ENCODE measurements at places on chromosomes 16 and 17.

GRCh38 chr17:49821466-49821865 is 26.4 kb downstream of the TAC4 start:
- DNase-seq, result no peak

DNA sequence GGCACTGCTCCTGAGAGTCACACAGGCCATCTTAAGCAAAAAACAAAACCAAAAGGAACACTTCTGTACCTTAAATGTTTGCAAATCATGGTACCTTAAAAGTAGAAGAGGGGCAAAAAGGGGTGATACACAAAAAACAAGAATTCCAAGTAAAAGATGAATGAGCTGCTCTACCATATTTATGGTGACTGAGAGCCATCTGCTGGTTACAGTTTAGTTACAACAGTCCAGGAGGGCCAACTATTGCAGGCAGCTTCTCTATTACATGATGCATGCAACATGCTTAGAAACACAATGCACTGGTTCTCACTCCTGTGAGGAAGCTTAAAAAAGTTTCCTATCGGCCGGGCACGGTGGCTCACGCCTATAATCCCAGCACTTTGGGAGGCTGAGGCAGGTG is 53.5 kb downstream of the STX8 start:
- DNase-seq, result no peak

DNA sequence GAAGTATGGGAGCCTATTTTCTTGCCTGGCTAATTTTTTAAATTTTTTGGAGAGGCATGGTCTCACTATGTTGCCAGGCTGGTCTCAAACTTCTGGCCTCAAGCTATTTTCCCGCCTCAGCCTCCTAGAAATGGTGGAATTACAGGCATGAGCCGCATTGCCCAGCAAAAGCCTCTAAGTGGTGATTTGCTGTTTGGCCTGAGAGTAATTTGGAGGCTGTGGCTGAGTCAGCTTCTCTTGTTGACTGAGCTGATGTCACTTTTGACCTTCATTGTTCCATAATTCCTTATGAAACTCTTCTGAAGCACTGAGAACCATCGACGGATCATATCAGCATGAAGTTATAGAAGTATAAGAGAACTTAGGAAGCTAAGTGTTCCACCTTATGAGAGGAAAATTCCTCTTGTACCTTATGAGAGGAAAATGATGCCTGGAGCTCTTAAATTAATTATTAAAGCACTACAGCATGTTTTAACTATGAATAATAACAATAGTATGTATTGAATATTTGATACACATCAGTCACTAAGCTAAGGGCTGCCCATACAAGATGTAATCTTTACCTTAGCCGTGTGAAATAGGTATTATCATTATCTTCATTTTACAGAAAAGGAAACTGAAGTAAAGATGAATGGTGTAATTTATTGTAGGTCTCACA is 220.8 kb upstream of the MON1B start:
- DNase-seq, result no peak

DNA sequence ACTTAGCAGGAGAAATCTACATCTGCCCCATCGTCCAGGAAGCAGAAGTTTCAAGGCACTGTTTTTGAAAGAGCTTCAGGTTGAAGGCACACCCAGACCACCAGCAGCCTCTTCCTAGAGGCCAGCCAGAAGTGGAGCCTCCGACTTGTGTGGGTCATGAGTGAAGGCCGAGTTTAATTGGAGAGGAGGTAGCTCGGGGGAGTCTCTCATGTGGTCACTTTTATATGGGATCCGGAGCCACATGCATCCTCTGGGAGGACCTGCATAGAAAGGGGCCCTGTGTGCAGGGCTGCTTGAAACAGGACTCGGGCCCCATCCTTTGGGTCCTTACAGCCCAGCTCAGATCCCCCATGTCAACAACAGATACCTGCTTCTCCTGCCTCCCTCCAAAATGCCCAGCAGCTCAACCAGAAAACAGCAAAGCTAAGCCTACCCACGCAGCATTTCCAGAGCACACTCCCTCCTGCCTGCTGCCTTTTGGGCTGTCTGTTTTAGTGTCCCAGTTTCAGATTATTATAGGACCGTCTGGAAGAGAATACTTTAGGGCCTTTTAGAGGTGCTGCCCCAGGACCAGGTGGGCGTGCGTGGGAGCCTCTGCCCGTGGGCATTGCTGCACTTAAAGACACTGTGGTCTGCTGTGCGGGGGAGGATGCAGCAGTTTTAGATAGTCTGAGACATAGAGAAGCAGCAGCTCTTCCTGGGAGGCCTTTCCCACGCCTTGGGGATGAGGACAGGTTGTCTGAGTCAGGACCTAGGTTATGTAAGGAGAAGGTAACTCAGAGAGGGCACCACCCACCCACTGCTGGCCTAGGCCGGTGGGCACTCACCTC is 29.5 kb downstream of the MPRIP start:
- no peak for DNase-seq

GRCh38 chr16:73298562-73298961 is 250.6 kb upstream of the ZFHX3 start:
- DNase-seq, result no peak

- no peak for DNase-seq
Observed at GRCh38 chr16:4057439-4057877, 58.8 kb downstream of the ADCY9 start.

GRCh38 chr17:17851103-17852002 is 14.6 kb upstream of the SREBF1 start:
- DNase-seq, result no peak

GRCh38 chr16:30488764-30489605 is 16.4 kb downstream of the ITGAL start:
- DNase-seq, result no peak

- DNase-seq, result no peak
Observed at GRCh38 chr17:3918372-3919122, 2.3 kb upstream of the P2RX1 start.

DNA sequence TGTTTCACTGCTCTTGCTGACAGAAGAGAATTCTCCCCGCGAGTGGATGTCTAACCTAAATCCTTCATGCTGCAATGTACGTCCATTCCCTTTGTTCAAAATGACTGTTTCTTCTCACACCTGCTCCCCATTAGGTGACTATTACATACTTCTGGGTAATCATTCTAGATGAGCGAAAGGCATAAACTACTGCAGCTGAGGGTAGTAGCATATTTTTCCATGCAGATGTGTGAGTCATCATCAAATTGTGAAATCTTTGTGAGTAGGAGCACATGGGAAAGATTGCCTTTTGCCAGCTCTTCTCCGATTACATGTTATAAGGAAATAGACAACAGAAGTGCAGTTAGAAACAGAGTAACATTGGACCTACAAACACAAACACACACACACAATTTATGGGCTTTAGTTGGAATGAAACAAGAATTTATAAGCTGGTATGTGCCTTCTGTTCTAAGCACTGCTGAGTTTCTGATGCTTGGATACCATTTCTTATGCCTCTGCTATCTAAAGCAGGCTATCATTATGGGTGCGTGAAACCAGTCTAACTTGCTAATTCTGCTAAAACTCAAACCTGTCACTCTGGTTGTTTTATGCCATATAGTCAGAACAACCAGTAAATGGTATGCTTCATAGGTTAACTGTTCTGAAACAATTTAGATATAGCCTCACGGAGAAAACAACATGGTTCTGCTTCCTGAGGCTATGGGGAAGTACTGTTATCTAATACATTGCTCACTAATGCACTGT is 346.9 kb upstream of the PSMD7 start:
- no peak for DNase-seq

GRCh38 chr17:39963829-39964228 is 1.0 kb downstream of the GSDMA start:
- DNase-seq, result no peak

DNA sequence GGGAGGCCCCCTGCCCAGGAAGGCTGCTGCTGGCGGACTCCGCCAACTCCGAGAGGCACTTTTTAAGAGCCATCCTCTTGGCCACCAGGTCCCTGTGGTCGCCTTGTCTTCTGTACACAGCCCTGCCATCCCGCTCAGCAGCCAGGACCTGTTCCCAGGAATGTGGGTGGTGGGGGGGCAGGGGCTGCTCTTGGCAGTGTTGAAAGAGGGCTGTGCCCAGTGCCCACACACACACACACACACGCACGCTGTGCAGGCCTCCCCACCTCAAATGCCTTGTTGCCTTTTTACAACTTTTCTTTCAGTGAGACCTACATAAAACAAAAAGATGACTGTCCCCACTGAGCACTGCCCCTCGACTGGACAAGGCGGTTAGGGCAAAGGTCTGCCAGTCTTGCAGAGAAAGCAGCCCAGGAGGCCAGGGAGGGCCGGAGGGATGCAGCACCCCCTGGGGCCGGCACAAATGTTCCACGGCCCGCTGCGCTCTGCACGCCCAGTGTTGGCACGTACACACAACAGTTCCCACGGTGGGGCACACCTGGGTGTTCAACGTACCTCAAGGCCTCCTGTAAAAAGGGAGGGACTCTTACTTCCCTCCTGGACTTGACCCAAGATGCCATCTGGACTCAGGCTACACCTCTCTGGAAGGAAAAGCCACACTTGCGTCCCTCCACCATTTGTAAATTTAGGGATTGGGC is 18.5 kb upstream of the PITPNA start:
- DNase-seq, result no peak

DNA sequence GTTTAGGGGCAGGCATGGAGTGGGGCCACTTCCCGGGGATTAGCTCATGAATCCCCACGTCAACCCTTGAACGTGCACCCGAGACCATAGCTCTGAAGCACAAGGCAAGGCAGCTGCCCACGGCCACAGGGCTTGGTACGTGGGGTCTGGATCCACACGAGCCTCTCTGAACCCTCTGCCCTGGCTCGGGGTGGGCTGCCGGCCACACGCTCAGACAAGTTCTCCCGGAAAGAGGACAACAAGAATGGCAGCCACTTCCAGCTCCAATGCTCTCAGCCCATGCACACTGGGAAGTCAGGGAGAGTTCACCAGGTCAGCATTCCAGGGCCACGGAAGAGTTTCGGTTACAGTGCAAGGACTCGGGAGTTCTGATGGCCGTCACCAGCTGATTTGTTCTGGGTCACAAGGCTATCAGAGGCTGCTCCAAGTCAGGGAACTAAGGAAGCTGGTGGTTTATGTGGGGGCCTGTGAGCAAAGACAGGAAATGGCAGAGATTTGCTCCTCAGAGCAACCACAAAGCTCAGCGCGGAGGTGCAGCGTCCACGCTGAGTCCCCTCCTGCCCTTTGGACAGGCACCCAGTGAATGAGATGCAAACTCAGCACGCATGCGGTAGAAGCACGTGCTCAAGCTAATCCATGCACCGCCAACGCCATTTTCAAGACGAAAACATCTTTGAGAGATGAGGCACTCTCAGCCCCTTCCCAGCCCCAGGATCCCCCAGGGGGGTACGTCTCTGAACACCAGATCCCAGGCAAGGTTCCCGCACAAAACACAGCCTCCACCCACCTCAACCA is 356.4 kb downstream of the FOXL1 start:
- no peak for DNase-seq

GRCh38 chr17:73191443-73192205 is 1.2 kb upstream of the COG1 start:
- no peak for DNase-seq

- no peak for DNase-seq
Observed at GRCh38 chr16:27628241-27628942, 78.4 kb downstream of the KATNIP start.

DNA sequence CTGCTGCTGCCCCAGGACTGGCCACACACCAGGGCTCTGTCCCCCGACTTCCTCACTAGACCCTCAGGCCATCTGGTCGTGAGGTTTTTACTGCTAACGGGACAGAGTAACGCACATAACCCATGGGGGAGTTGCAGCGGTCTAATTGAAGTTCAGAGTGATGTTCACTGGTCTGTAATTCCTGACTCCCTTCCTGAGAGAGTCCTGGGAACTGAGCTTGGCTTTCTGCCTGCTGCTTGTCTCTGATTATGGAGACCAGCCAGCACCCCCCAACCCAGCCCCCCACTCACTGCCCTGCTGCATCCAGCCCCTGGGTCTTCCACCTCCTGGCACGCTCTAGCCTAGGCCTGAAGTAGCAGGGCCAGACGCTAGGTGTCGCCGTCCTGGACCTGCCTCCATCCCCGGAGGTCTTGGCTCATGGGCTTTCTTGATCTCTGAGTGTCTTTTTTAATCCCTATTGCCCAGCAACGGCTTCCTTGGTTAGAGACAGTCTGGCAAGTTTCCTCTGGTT is 192.9 kb downstream of the CCDC182 start:
- DNase-seq, result no peak

DNA sequence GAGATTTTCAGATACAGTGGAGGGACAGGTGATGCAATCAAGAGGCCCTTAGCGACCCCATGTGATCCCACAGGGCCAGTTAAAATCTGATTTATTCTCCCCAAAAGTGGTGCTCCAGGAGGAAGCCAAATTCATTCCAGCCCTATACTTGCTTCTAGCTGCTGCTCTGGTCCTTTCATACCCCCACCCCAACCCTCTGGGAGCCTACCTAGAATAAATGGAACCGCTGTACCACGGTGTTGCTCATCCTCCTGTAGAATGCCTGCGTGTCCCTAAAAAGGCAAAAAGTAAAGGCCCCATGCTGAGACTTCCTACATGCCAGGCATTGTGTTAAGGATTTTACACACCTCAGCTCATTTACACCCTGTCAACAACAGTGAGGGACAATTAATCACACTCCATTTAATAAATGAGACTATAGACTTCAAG is 2.0 kb upstream of the RASL10B start:
- DNase-seq, result no peak

DNA sequence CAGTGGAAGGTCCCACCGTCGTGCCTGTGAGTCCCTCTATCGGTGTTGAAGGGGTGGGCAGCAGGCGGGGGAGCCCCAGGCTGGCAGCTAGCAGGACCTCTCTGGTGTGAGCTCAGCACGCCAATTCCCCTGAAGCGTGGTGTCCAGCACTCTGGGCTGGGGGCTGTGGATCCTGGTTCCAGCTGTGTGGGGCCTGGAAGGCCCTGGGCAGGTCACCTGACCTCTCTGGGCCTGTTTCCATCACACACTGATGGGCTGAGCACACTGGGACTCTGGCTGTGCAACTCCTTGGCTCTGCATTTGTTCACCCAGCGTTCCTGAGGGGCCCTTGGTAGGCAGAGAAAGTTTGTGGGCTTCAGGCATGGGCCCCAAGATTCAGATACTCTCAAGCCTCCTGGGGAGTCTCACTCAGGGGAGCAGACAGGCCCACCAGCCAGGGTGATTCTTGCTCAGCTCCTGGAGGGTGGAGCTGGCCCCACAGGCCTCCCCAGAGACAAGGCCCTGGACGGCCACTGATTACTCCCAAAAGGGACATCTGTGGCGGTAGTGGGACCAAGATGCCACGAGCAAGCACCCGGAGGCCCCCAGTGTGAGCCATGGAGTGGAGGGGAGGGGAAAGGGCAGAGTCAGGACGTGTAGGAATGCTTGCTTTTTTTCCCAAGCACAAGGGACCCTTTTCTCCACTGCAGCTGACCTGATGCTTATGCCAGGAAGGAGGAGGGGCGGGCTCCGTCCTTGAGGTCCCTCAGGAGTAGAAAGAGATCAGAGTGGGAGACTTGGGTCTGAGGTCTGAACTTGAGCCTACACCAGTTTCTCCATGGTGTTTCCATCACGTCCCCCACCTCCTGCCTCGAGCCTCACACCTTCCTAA is 8.5 kb downstream of the SCGB1C2 start:
- no peak for DNase-seq

GRCh38 chr17:77316191-77316641 is 175.4 kb downstream of the SEC14L1 start:
- DNase-seq, result no peak

Measured in cortex of kidney (tissue), 1 donor.